ENCODE measurements at places on chromosomes 5 and 9.
A peak's percentile ranks its signal among the peaks of the same experiment; 100 is the strongest.

DNA sequence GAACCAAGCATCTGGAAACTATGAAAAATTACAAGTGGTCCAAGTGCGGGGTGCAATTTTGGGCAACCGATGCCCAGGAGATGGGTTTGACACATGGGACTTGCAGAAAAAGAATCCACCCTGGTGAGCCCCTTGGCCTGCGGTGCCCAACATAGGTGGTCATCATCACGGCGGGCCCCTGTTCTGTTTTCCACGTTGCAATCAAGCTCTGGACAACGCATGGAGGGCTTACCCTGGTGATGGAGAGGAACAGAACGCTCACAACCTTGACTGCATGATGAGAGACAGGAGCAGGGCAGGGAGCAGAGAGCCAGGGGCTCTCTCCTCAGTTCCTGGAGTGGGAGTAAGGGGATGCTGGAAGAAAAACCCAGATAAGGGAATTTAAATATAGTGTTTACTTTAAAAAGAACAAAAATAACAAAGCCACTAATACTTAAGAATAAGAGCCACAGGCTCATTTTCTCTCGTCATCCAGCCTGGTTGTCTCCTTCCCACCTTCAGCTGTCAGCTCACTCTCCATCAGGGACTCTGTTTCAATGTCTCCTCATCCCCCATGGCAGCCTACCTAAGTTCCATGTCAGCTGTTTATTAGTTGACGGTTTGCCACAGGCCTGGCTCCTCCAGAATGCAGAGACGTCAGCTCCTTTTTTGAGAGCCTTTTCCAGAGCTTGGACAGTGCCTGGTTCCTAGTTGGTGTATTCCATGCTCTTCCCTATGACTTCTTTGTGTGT is 172.1 kb downstream of the GADD45G start:
- H3K36me3 ChIP-seq, result no peaks in the 10 kb centered on the region
- no peak overlapping the region for H3K4me3 ChIP-seq
- H3K27ac ChIP-seq, result no peak overlapping the region
- peak; percentile 20 for DNase-seq
- peaks cover 4% of the 10 kb centered on the region for H3K27me3 ChIP-seq
- H3K4me1 ChIP-seq, result peaks cover 4% of the 10 kb centered on the region

GRCh38 chr9:132703336-132703735 is 33.1 kb downstream of the GTF3C4 start:
- H3K4me1 ChIP-seq, result no peaks in the 10 kb centered on the region
- no peak for DNase-seq
- no peak overlapping the region for H3K27ac ChIP-seq
- no peaks in the 10 kb centered on the region for H3K36me3 ChIP-seq
- H3K27me3 ChIP-seq, result peaks cover 4% of the 10 kb centered on the region
- H3K4me3 ChIP-seq, result no peak overlapping the region

- H3K36me3 ChIP-seq, result no peaks in the 10 kb centered on the region
- no peak overlapping the region for H3K27ac ChIP-seq
- DNase-seq, result no peak
- no peaks in the 10 kb centered on the region for H3K27me3 ChIP-seq
- no peaks in the 10 kb centered on the region for H3K4me1 ChIP-seq
Measured at GRCh38 chr9:121239851-121240250, 28.1 kb upstream of the GSN start.

DNA sequence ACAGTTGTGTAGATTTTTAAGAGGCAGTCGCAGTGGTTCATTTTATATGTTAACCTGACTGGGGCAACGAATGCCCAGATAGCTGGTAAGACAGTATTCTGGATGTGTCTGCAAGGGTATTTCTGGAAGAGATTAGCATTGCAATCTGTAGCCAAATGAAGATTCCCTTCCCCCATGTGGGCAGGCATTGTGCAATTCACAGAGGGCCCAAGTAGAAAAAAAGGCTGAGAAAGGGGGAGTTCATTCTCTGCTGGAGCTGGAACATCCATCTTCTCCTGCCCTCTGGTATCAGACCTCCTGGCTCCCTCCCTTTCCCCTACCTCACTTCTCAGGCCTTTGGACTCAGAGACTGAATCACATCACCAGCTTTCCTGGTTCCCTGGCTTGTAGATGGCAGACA is 70.6 kb downstream of the TENT4A start:
- H3K36me3 ChIP-seq, result no peaks in the 10 kb centered on the region
- DNase-seq, result no peak
- no peak overlapping the region for H3K27ac ChIP-seq
- no peak overlapping the region for H3K4me3 ChIP-seq

DNA sequence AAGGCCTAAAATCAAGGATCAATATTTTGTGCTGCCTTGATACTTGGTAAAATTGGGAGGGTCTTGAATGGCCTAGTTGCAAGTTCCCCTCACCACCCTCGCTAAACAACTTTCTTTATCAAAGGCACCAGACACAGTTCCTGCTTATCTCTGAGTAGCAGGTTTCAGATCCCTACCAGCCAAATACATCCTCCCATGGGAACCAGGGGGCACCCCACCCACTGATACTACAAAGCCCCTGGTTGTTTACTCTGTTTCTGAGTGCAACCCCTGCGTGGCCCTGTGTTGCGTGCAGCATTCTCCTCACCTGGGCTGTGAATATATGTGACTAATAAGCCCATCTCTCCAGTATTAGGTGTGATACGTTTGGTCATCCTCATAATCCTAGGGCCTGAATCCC is 314.9 kb downstream of the DRD1 start:
- H3K27me3 ChIP-seq, result no peaks in the 10 kb centered on the region
- H3K27ac ChIP-seq, result no peak overlapping the region
- no peaks in the 10 kb centered on the region for H3K4me1 ChIP-seq
- DNase-seq, result no peak
- H3K36me3 ChIP-seq, result no peaks in the 10 kb centered on the region

DNA sequence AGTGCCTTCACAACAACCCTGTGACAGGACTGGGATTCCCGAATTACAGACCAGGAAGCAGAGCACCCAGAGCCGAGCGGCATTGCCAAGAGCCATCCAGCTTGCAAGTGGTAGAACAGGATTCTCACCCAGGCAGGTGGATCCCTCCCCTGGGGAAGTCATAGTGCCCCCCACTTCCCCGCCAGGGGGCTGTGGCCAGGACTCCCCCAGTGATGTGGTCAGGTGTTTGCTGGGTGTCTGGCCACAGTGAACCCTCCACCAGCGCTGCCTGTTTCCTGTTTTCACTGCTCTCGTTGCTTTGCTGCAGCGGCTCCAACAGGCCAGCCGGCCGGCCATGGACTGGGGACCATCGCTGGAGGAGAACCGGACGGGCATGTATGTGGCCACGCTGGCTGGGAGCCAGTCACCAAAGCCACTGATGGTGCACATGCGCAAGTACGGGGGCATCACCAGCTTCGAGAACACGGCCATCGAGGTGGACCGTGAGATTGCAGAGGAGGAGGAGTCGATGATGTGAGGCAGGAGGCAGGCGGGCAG is 19.3 kb downstream of the SLC6A7 start:
- peaks cover 8% of the 10 kb centered on the region for H3K4me1 ChIP-seq
- no peak overlapping the region for H3K4me3 ChIP-seq
- no peaks in the 10 kb centered on the region for H3K36me3 ChIP-seq
- no peaks in the 10 kb centered on the region for H3K27me3 ChIP-seq
- H3K27ac ChIP-seq, result no peak overlapping the region

DNA sequence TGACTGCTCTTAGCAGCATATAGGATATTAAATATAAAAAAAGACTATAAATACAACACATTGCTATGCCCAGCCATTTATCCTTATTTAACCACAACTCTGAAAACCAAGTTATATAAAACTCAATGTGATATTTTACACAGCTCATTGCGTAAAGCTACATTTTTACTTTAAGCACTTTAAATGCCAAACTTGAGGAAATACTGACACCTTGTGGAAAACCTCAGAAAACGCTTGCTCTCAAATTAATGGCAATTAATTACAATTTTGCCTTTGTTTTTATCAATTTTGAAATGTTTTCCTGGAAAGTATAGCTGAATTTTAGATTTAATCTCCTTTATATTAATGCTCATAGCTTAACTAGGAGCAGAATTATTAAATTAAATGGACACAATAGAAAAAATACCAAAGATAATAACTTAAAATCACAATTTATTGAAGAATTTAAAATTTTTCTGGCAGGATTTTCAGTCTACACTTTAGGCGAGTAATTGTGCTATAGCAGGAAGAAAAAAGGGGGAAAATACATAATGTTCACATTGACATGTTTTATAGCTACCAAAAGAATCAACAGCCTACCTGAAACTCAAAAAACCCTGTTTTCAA is 25.2 kb upstream of the PLAC8L1 start:
- no peak overlapping the region for H3K27ac ChIP-seq
- H3K27me3 ChIP-seq, result no peaks in the 10 kb centered on the region
- H3K4me3 ChIP-seq, result no peak overlapping the region
- DNase-seq, result no peak
- H3K4me1 ChIP-seq, result no peaks in the 10 kb centered on the region
- peaks cover 84% of the 10 kb centered on the region for H3K36me3 ChIP-seq

- no peak for DNase-seq
- no peak overlapping the region for H3K27ac ChIP-seq
- H3K4me3 ChIP-seq, result no peak overlapping the region
- peaks cover 5% of the 10 kb centered on the region for H3K36me3 ChIP-seq
Measured at GRCh38 chr9:120905315-120906164, 21.1 kb downstream of the TRAF1 start.

- no peak overlapping the region for H3K27ac ChIP-seq
- no peak overlapping the region for H3K4me3 ChIP-seq
- no peak for DNase-seq
- no peaks in the 10 kb centered on the region for H3K27me3 ChIP-seq
- no peaks in the 10 kb centered on the region for H3K4me1 ChIP-seq
Measured at GRCh38 chr9:119844431-119844830, 475.2 kb upstream of the BRINP1 start.

- no peak for DNase-seq
- no peak overlapping the region for H3K27ac ChIP-seq
Measured at GRCh38 chr9:137705906-137706305, 87.1 kb downstream of the EHMT1 start.

DNA sequence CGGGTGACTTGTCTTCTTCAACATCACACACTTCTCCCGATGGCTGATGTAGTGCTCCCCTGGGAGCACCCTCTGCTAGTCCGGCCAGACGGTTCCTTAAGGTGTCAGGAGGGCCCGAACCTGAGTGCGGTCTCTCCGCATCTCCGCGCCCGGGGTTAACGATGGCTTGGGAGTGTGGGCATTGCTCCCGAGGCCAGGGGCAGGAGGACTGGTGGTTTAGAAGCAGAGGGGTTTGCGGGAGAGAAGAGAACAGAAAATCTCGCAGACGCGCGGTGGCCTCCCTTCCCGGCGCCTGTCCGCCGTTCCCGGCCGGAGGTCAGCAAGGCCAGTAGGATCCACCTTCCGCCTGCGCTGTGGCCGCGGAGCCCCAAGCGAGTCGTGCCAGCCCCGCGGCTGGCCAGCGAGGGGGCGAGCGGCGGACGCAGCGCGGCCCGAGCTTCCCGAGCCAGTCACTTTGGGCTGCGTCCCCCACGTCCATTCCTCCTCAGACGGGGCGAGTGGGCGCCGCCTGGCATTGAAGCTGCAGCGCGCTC is 700 bp downstream of the CDO1 start:
- H3K27ac ChIP-seq, result no peak overlapping the region
- H3K4me1 ChIP-seq, result peaks cover 20% of the 10 kb centered on the region
- H3K27me3 ChIP-seq, result peaks cover 42% of the 10 kb centered on the region
- H3K4me3 ChIP-seq, result peak overlapping the region; percentile 53
- no peaks in the 10 kb centered on the region for H3K36me3 ChIP-seq

DNA sequence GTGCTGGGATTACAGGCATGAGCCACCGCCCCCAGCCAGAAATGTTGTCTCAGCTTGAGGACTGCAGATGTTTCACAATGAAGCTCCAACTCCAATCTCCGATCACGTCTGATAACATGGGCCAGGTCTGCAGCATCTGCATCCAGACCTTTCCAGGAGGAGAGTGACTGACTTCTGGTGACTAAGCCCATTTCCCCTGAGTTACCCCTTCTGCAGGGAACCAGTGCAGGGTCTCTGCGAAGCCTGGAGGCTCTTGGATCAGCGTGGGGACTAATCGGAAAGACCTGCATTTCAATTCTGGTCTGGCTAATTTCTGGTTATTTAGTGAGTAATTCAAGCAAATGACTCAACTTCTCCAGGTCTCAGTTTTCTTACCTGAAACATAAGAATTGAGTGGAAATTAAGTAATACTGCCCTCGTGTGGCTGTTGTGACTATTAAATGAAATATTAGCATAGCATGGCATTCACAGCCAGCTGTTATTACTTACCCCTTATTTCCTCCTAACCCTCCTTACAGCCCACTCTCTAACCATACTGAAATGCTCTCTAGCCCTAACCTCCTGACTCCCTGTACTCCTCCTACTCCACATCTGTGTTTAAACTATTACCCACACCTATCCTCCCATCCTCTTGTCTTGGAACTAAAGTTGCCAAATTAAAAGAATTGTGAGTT is 2.2 kb upstream of the GNPDA1 start:
- no peaks in the 10 kb centered on the region for H3K27me3 ChIP-seq
- no peaks in the 10 kb centered on the region for H3K36me3 ChIP-seq
- H3K4me1 ChIP-seq, result peaks cover 34% of the 10 kb centered on the region
- no peak for DNase-seq

DNA sequence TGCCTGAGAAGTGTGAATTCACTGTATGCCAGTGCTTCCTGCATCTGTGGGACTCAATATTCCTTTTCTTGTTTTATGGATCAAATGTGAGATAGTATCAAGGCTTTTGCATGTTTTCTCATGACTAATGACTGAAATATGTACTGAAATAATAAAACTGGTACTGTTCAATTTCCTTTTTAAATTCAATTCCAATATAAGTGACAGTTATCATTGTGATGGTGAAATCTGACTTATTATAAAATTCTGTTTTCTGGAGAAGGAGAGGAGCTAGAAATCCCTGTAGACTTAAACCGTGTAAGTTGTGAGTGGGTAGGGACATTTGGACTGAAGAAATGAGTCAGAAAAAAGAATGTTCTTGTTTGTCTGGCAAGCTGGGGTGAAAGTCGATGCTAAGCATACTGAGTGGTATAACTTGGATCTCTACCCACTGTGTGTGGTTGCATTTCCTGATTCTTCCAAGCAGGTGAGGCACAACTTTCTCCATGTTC is 245.2 kb downstream of the EFNA5 start:
- H3K4me3 ChIP-seq, result no peak overlapping the region
- H3K27ac ChIP-seq, result peak overlapping the region; percentile 67
- no peaks in the 10 kb centered on the region for H3K36me3 ChIP-seq
- no peaks in the 10 kb centered on the region for H3K27me3 ChIP-seq
- H3K4me1 ChIP-seq, result peaks cover 29% of the 10 kb centered on the region

- no peaks in the 10 kb centered on the region for H3K36me3 ChIP-seq
- no peak overlapping the region for H3K27ac ChIP-seq
- H3K27me3 ChIP-seq, result no peaks in the 10 kb centered on the region
Measured at GRCh38 chr5:105882956-105883481, 1787.7 kb downstream of the EFNA5 start.

- DNase-seq, result no peak
- no peak overlapping the region for H3K27ac ChIP-seq
- peaks cover 39% of the 10 kb centered on the region for H3K27me3 ChIP-seq
- H3K4me3 ChIP-seq, result no peak overlapping the region
- H3K4me1 ChIP-seq, result no peaks in the 10 kb centered on the region
- H3K36me3 ChIP-seq, result no peaks in the 10 kb centered on the region
Measured at GRCh38 chr9:124054582-124055227, 43.1 kb downstream of the LHX2 start.

GRCh38 chr9:85483208-85483607 is 258.5 kb downstream of the AGTPBP1 start:
- H3K36me3 ChIP-seq, result no peaks in the 10 kb centered on the region
- no peak overlapping the region for H3K4me3 ChIP-seq
- H3K4me1 ChIP-seq, result no peaks in the 10 kb centered on the region
- no peak for DNase-seq
- H3K27ac ChIP-seq, result no peak overlapping the region
